ENCODE measurements at places on chromosomes 16 and 17.

GRCh38 chr17:57994436-57994835, 6.4 kb upstream of the VEZF1 start:
- no peak for DNase-seq

- DNase-seq, result no peak
These were observed 235.3 kb downstream of the ZFHX3 start for GRCh38 chr16:72812672-72813071.

DNA sequence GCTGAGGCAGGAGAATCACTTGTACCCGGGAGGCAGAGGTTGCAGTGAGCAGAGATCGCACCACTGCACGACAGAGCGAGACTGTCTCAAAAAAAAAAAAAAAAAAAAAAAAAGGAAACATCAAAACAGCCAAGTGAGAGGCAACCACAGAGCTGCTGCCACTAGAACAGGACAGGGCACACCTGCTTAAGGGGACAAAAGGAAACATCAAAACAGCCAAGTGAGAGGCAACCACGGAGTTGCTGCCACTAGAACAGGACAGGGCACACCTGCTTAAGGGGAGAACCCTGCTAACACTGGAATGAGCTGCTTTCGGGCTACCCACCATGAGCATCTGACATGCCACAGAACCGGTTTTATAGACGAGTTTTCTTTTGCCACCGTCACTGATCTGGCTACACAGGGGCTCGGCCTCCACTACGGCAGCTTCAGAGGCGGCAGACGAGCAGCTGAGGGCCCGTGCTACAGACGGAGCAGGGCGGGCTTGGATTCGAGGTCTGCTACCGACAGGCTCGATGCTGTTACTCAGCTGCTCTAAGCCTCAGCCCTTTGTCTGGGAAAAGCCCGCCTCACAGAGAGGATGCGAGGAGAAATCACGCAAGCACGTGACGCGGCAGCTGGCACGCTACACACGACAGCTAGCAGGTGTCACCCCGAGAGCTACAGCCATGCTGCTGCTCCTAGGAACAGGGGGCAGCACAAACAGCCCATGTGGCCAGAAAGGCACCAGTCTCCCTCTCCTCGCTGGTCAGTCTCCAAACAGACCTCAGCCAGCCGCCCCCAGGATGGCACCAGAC, 2.0 kb downstream of the P4HB start:
- no peak for DNase-seq

GRCh38 chr17:19766421-19767270, 18.5 kb upstream of the ALDH3A1 start:
- DNase-seq, result peak; percentile 82

GRCh38 chr17:8789743-8790142, 9.4 kb downstream of the MFSD6L start:
- DNase-seq, result no peak

GRCh38 chr16:21940570-21940969, 12.6 kb upstream of the UQCRC2 start:
- no peak for DNase-seq

DNA sequence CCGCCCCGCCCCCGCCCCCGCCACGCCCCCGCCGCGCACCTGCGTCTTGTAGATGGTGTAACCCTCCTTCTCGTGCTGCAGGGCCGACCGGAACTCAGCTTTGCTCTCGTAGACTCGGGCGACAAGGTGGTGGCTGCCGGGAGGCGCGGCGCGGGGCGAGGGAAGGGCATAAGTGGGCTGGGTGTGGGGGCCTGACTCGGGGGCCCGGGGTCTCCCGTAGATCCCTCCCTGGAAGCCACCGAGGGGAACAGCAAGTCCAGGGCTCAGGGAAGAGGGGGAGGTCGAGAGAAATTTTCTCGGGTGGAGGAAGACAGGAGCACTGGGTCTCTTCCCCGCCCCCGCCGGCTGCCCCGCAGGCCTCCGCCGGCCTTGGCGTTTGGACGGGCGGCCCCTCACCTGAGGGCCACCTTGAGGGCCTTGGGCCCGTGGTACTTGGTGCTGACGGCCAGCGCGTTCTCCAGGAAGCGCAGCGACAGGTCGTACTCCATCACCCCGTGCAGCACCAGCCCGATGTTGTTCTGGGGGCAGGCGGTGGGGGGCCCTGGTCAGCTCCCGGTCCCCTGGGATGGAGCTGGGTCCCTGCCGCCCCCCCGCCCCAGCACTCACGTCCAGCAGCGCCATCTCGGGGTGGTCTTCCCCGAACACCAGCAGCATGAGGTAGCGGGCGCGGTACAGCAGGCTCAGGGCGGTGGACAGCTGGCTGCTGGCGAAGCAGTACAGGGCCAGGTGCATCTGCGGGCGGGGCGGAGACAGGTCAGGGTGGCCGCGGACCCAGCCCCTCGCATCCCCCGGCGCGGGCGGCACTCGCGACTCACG, 19.4 kb downstream of the CLUH start:
- DNase-seq, result no peak

DNA sequence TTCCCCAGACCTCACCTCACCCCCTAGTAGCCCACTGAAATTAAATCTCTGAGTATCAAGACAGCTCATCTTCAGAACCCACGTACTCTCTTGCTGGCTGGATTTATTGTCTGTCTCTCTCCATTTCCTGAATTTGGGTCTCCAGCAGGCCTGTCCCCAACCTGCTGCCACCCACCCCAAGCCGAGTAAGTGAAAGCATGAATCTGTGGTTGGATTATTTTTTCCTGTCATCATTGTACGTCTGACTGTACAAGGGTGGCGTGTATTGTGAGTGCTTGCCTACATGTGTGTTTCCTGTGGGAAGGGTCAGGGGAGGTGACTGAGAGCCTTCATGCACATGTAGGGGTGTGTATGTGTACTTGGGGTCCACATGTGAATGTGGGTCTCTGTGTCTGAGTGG, 5.4 kb downstream of the TNP2 start:
- peak; percentile 51 for DNase-seq

Measured in activated CD4-positive, alpha-beta T cell treated with anti-CD3 and anti-CD28 coated beads for 4 hours (primary cell).